ENCODE measurements at places on chromosomes 5 and 9.

GRCh38 chr5:95883185-95884016 lies 60.9 kb upstream of the GLRX start:
- no peak for DNase-seq

DNA sequence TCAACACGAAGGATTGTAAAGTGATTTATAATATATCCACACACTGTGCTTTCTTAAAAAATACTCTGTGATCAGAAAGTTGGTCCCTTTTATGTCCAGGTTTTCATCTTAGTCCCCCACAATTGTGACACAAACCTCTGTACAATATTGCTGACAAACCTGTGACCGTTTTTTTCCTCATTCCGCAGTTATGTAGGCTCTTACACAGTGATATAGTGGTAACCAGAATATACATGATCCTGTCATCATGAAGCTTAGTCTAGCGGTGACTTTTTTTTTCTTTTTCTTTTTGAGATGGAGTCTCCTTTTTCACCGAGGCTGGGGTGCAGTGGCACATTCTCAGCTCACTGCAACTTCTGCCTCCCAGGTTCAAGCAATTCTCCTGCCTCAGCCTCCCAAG lies 8.7 kb downstream of the ANP32B start:
- DNase-seq = no peak

DNA sequence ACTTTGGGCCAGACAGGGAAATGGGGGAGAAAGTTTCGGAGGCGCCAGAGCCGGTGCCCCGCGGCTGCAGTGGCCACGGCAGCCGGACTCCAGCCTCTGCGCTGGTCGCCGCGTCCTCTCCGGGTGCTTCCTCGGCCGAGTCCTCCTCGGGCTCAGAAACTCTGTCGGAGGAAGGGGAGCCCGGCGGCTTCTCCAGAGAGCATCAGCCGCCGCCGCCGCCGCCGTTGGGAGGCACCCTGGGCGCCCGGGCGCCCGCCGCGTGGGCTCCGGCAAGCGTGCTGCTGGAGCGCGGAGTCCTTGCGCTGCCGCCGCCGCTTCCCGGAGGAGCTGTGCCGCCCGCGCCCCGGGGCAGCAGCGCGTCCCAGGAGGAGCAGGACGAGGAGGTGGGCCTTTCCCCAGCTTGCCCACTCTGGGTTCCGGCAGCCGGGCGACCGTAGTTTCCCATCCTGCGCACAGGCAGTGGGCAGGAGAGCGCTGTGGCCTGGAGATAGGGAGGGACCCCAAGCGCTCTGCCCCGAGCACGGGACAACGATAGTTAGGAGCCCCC lies 516 bp downstream of the MAST4 start:
- DNase-seq = no peak

DNA sequence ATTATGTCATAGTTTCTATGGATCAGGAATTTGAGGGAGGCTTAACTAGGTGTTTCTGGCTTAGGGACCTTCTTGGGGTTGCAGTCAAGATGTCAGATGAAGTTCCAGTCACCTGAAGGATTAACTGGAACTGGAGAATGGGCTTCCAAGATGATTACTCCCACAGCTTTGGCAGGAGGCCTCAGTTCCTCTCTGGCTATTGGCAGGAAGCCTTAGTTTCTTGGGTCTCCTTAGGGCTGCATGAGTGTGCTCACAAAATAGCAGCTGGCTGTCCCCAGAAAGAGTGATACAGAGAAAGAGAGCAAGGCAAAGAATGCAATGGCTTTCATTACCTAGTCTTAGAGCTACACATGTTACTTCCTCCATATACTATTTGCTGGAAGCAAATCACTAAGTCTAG lies 138.1 kb upstream of the TLE4 start:
- DNase-seq = no peak

- no peak for DNase-seq
These were observed 84.2 kb downstream of the KCNT1 start for GRCh38 chr9:135786146-135786690.

GRCh38 chr9:88258024-88258423 lies 119.7 kb upstream of the SPATA31C2 start:
- peak; percentile 29 for DNase-seq

DNA sequence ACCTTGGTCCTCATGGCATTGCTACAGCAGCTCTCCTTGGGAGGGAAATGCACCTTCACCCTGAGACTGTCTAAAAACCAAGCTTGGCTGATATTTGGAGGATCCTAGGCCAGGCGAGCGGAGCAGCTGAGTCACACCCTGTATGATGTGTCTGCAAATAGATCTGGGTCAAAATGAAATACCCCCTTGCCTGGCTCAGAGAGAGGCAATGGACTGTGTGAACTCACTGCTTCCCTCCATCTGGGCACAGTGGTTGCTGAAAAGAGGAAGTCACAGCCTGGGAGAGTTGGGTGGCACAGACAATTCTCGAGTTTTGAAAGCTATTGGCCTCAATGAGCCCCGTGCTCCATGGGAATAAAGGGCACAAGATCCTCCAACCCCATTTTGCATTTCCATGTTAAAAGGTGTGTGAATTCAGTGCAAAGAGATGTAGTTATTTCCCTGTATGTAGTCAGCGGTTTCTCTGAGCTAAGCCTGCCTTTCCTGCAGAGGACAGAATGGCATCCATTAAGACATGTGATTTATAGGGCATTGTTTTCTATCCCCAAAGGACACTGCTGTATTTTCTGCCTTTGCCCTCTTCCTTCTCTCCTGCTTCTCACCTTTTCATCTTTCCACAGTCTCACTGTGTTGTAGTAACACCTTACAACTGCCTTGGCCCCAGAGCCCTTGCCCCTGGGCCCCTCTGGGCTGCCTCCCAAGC lies 177.2 kb downstream of the GADD45G start:
- DNase-seq = no peak

DNA sequence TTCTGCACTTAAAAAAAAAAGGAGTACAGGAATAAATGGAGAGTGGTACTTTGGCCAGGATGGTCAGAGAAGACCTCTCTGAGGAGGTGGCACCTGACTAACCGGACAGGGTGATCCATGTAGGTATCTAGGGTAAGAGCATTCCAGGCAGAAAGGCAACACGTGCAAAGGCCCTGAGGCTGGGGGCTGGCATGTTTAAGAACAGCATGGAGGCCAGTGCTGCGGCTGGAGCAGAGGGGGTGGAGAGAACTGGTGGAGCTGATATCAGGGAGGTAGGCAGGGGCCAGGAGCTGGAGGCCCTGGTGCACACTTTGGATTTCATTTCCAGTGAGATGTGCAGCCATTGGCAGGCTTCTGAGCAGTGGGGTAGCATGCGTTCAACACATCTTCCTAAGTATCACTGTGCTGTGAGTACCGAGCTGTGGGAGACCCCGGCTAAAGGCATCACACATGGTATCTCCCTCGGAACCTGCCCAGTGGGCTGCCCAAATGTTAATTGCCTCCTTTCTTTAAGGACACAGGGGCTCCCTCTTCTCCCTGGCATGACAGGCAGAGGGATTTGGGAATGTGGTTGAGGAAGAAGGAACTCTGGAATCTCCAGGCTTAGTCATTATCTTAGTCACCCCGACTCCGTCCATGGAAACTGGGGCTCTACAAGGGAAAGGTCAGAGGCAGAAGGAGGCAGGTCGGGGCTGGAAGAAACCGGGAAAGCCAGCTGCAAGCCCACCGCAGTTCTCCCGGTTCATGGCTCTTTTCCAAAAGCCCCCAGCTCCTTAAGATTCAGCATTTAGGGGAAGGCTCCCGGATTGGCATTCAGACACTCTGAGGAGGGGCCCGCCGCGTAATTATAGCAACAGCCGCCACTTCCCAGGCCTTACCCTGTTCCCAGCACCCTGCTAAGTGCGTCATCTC lies 18.6 kb downstream of the SLC6A7 start:
- DNase-seq = peak; percentile 16

DNA sequence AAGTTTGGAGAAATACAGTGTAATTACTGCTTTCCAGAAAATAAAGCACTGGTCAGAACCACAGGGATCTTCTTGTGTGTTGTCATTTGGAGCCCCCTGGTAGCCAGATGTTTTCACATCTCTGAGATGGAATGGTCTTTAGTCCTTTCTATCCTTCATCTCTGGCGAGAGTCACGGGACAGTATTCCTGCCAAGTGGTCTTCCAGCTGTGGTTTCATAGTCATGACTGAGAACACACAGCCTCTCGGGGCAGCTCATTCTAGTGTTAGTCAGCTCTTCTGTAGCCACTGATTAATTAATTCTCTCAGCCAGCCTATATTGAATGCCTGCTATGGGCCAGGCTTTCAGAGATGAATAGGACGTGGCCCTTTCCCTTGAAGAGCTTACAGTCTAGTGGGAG lies 34.1 kb downstream of the HMGXB3 start:
- peak; percentile 53 for DNase-seq

- no peak for DNase-seq
These were observed 55.2 kb downstream of the FBXL7 start for GRCh38 chr5:15555176-15555575.

GRCh38 chr5:68217047-68217355 lies 1.4 kb downstream of the PIK3R1 start:
- no peak for DNase-seq

- peak; percentile 53 for DNase-seq
These were observed 22.2 kb upstream of the CMBL start for GRCh38 chr5:10329820-10330481.

DNA sequence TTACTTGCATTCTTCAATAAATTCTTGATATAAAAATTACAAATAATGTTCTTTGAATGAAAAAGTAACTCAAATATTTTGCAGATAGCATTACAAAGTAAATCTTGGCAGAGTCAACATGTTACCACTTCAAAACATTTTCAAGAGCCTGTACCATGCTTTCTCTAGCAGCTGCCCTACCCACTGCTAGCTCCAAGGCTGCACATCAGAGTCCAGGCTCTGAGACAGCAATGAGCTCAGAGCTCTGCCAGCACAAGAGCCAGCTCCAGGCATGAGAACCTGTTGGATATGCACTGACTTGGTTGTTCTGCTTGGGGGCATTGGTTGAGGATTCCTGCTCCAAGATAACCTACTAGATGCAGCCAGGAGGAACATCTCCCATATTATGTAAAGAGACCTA lies 211.3 kb upstream of the HAPLN1 start:
- DNase-seq = no peak

DNA sequence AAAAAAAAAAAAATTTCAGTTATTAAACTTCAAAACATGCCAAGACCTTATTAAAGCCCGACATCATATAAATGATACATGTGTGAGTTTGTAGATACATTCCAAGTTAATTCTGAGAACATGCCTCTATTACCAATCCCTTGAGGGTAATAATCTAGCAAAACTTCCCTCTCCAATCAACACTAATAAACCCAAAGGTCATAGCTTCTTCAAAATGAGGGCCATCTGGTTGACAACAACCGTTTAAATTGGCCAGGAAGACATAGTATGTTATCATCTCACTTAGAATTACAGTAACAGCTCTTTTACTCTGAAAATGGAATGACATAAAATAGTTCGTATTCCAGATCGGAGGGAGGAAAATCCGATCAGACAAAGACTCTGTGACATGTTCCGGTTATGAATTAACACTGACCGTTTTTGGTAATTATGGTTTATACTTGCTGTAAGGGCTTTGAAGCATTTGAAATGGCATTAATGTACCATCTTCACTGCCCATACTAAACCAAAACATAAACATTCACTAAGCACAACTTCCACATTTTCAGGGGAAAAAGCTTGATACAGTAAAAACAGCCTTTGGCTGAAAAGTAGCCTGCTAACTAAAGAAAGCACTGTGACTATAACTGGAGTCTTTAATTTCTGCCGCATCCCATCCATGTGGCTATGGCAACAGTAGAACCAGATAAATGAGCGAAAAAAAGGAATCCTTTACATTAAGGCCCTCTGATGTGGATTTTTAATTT lies 50.3 kb downstream of the ANKH start:
- DNase-seq = no peak

GRCh38 chr5:138366632-138367382 lies 14.3 kb downstream of the KDM3B start:
- no peak for DNase-seq

DNA sequence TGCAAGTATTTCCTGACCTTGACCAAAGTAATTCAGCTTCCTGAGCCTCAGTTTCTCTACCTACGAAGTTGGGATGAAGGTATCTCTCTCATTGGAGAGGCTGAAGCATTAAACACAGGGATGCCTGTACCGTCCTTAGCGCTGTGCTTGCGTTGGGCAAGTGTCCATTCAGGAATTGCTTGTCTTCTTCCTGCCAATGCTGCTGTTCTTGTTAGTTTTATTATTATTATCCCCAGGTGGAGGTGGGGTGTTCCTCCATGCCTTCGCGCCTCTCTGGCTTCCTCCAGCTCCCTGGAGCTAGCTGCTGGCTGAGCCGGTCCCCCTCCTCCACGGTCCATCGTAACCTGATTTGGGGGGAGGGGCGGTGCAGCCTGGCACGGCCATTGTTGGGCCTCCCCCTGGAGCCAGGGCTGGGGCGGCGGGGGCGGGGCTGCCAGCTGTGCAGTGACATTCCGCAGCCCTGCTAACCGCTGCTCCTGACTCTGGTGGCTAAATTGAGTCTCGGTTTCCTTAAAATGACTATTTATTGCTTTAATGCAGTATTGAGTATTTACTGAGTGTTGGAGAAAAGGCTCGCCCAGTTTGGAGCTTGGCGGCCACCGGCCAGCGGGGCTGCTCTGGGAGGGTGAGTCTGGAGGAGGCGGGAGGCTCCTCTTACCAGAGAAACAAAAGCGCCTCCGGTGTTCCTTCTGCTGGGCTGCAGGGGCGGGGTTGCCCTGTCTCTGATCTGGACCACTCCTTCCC lies 51.3 kb downstream of the LMX1B start:
- DNase-seq = no peak

DNA sequence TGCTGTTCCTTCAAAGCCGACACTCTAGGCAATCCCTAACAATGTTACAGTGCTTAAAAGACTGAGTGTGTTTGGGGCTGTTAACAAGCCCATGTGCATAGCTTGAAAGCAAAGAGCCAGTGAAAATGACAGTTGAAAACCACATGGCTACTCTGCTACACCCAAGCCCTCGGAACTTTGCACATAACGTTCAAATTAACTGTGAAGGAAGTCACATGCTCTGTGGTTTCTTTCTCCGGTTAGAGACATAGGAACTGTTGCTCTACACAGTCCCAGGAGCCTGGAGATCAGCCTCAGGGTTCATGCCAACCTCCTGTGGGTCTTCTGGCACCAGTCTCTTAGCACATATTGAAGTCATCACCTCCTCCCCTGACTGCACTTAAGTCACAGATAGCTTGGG lies 51.1 kb downstream of the C9orf152 start:
- peak; percentile 50 for DNase-seq

Data from AG04449 (cell line).